ENCODE measurements at places on chromosomes 2 and 18.

GRCh38 chr18:46628206-46628605 lies 28.8 kb downstream of the LOXHD1 start:
- DNase-seq, result no peak

- peak; percentile 72 for DNase-seq
Measured at GRCh38 chr2:229669841-229670240, 44.5 kb downstream of the DNER start.

- DNase-seq, result no peak
Measured at GRCh38 chr2:15946983-15947382, 6.6 kb downstream of the MYCN start.

DNA sequence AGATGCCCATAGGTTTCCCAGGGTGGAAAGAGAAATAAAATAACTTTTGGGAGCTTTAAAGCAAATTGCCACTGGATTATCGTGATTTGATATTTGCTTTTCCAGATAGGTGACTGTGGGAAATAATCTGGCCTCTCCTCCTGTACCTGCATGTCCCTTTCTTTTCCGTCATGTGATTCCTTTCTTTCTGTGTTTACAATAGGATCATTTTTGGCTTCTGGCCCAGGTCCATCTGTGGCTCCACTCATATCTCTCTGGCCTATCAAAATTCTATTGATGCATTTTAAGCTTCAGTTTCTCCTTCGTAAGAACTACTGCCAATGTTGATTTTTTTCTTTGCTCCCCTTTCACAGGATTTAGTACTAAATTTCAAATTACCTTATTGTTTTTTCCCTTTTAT lies 153.6 kb downstream of the CCDC85A start:
- no peak for DNase-seq

DNA sequence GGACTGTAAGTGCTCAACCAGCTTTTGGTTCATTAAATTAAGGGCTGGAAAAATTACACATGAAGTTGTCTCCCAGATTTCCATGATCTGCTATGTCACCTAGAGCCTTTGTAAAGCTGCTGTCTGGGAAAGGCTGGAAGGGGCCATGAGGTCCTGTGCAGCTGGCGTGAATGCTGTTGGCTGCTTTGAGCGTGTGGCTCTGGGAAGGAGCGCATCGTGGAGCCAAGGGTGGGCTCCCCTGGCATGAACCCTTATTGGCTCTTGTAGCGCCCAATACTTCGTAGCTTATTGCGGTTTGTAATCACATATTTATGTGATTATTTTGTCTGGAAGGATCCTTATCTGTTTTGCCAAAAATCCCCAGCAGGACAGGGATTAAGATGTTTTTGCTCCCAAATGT lies 70.5 kb upstream of the LMAN1 start:
- no peak for DNase-seq

DNA sequence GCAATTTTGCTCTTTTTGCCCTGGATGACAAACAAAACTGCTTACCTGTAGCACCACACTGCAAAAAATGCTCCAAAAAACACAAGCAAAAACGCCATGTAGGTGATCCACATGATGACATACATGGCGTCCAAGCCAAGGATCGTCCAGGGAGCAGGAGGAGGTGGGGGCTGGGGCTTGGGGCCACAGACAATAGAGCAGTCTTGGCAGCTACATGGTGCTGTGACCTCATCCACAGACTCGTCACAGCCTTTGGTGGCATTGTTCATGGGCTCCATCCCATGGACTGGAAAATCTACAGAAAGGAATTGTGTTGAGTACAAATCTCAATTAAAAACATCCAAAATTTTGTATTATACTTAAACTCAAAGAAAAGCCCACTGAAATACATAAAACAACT lies 26.1 kb downstream of the NPC1 start:
- peak; percentile 15 for DNase-seq

GRCh38 chr2:111175615-111176014 lies 54.9 kb downstream of the BCL2L11 start:
- DNase-seq, result no peak

Measured in cardiac fibroblast (primary cell).